ENCODE measurements at places on chromosomes 11 and 22.

- no peak for DNase-seq
Observed at GRCh38 chr11:62573006-62573591, 592 bp downstream of the EEF1G start.

DNA sequence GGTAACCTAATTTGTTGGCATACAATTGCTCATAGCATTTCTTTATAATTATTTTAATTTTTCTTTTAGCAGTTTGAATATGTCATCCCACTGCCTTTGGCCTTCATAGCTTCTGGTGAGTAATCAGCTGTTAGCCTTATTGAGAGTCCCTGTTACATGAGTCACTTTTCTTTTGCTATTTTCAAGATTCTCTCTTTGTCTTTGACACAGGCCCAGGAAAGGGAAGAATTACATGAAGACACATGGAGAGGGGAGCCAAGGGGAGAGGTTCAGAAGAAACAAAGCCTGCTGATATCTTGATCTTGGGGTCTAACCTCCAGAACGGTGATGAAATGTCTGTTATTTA lies 418.2 kb downstream of the METTL15 start:
- DNase-seq, result no peak

DNA sequence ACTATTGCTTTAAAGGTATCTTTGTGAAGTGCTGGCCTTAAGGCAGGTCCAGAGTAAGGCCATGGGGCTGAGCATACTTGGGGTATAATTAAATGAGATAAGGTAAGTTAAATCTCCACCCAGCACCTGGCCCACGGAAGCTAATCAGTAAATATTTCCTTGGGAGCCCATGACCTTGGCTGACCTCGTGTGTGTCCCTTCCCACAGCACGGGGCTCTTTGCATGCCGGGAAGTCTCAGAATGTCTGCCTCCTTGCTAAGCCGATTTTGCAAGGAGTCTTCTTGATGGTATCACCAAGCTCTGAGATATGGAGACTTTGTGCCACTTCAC lies 46.5 kb downstream of the ADM start:
- no peak for DNase-seq

DNA sequence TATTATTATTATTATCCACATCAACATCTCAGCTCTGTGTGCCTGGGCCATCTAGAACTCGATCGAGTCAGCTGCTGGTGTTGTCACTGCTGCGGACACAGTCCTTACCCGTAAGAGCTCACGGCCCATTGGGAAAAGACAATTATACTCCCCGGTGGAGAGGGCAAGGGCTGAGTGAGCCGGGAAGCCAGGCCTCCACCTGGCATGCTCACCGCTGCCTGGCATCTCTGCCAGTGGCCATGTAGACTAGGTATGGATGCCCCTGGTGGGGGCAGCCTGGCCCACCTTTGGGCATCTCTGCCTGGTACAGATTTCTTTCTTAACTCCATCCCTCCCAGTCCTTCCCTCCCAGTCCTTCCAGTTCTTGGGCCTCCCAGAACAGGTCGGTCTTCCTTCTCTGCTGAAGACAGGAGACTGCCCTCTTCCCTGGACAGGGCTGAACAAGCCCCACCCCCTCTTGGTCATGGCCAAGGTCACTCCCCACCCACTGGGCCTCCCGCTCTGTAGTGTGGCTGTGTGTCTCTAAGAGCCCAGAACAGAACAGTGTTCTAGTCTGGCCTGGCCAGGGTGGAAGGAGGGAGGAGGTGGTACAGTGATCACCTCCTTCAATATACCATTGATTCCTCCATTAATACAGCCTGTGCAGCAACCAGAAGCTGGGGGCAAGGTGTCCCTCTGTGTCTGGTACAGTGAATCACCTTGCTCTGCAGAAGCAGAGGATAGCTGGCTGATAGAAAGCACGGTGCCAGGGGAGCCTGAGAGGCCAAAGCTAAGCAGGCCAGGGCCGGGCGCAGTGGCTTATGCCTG lies 57.7 kb downstream of the FLRT1 start:
- DNase-seq, result no peak

DNA sequence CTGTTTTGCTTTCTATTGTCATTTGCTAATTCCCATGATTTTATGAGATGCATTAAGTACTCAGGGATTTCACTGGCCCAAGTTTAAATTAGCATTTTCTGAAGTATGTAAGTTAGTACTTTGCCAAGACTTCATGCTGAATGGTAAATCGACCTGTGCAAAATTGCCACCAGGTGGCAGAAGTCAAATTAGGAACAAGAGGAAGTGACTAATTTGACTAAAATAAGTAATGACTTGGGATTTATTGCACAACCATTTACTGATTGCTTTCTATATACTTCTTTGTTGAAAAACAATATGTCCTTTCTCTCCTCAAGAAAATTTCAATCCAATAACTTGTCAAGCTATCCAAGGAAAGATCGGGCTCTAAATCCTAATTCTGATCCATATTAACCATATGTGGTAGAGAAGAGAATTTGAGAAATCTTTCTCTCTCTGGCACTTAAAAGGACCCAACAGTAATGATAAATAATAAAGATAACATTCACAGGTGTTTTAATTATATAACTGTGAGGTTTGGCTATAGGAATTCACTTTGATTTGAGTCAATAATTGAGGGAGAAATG lies 253.7 kb upstream of the CHORDC1 start:
- DNase-seq, result no peak

- DNase-seq, result no peak
Observed at GRCh38 chr11:1531449-1532013, 40.5 kb downstream of the DUSP8 start.

DNA sequence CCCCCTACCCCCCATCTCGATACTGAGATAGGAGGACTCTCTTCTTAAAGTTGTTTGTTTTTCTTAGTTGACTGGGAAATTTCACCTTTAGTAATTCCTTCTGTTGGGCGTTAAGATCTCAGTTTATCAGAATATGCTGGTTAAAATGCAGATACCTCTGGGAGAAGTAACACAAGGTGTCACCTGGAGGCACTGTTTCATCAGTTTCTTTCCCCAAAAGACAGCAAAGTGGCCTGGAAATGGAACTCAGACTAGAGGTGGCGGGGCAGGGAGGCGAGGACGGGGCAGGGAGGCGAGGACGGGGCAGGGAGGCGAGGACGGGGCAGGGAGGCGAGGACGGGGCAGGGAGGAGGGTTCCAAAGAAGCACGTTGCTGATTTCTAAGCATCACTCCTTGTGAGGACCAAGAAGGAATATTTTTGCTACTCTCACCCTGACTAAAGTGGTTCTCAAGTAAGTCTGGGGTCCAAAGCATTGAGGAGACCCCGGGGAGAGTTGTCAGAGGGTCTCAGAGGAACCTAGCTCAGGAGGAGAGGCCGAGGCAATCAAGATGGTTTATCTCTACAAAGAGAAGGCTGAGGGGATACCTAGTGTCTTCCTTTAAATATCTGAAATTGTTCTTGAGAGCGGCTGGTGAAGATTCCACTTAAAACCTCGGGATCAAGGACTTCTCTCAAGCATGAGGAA lies 147.0 kb upstream of the B3GAT1 start:
- no peak for DNase-seq

GRCh38 chr11:58394195-58394594 lies 12.5 kb downstream of the OR5B3 start:
- DNase-seq, result no peak
